Activated CD4-positive, alpha-beta T cell treated with anti-CD3 and anti-CD28 coated beads for 1 hour (primary cell): ENCODE measurements at places on chromosomes 1 and 21.

GRCh38 chr1:66533804-66534740 lies at the start of gene SGIP1:
SGIP1 (plus strand) TSS chr1:66534153; CDS start chr1:66534359, 206 bp downstream.
- no peak for DNase-seq

GRCh38 chr1:8629241-8630091 lies 188.0 kb downstream of the RERE start:
- no peak for DNase-seq

- DNase-seq, result no peak
Observed at GRCh38 chr1:56081736-56082135, 497.6 kb downstream of the PLPP3 start.

DNA sequence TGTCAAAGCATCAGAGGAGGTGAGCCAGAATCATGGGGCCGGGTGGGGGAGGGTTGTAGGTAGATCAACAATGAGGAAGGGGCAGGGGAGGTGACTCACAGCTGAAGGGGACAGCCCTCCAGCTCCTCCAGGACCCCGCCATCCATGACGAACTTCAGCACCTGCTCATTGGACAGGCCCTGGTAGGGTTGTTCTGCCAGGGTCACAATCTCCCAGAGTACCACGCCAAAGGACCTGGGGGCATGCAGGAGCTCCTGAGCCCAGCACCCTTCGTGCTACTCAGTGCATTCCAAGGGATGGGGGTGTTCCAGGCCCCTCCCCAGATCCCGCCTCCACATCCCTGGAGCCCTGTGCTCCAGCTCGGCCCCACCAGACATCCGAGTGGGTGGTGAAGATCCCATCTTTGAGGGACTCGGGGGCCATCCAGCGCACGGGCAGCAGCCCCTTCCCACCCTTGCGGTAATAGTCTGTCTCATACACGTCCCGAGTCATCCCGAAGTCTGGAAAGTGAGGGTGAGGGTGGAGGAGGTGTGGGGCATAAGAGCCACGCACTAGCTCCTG lies 17.5 kb downstream of the INSRR start:
- DNase-seq, result no peak

GRCh38 chr1:162074276-162075005 lies 5.0 kb downstream of the NOS1AP start:
- DNase-seq, result no peak

GRCh38 chr21:27805696-27806095 lies 838.8 kb upstream of the ADAMTS5 start:
- DNase-seq, result no peak

DNA sequence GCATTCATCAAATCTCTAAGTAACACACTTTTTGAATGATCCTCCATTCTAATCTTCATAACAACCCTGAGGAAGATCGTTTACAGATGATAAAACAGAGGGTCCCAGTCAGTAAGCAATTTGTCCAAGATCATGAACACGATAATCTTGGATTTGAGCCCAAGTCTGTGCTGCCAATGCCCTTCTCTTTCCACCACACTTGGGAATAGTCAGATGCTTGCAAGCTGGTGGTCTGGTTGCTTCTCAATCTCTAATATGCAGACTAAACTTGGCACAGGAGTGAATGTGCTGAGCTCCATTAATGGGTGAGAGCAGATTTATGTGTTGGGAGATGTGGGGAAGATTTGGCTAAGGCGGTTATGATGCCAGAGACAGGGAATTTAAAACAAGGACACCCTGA lies 430.6 kb upstream of the DAB1 start:
- DNase-seq, result no peak

- DNase-seq, result no peak
Observed at GRCh38 chr21:38060533-38060932, 144.3 kb upstream of the KCNJ6 start.

- DNase-seq, result no peak
Observed at GRCh38 chr1:200972985-200973742, 50.4 kb downstream of the KIF21B start.

- no peak for DNase-seq
Observed at GRCh38 chr1:32063261-32063681, 9.5 kb upstream of the TMEM39B start.

- no peak for DNase-seq
Observed at GRCh38 chr1:197225611-197226010, 42.4 kb upstream of the CRB1 start.

DNA sequence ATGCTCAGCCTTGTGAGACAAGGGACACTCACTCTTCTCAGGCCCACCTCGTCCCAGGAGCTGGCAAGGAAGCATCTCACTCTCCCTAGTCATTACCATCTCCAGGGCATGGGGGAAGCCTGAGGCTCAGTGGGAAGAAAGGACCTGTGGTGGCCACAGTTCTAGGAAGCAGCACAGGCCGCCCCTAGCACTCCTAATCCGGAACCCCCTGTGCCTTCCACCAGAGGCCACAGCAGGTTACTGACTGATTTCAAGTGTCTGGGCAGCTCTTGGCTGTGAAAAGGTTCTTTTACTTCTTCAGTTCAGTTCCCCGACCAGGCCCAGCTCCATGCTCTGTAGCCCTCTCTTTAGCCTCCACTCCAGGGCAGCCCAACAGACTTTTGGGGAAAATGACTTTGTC lies 84.4 kb downstream of the TRABD2B start:
- no peak for DNase-seq

- no peak for DNase-seq
Observed at GRCh38 chr1:115189814-115190539, 100.7 kb upstream of the TSPAN2 start.

DNA sequence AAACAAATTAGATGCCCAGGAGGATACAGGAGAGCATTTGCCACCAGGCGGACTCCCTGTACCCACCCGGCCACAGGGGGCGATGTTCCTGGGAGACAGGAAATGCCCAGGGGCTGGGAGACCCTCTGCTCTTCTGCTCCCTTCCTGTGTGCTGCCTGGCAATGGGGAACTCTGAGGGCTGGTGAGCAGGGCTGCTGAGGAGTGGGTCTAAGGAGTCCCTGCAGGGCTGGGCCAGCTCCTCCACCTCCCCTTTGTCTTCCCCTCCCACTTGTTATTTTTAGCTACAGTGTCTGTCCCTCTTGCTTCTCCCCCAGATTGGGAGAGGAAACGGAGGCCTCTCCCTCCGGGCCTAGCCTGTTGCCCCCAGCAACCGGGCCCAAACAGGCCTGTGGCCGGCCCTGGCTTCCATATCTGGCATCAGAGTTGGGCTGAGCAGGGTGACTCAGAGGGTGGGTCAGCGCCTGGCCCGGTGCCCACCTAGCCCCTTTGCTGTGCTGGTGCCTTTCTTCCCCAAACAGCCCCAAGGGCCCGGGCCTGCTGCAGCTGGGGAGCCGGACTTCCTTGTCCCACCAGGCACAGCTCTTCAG lies 11.6 kb downstream of the LMNA start:
- DNase-seq, result no peak

GRCh38 chr1:158998781-158999161 lies 10.9 kb upstream of the IFI16 start:
- DNase-seq, result no peak
